ENCODE measurements at places on chromosomes 3 and 15. TPM values are rescaled to one million over a fixed set of nuclear protein-coding genes. Genes with fewer than 3 reads are reported as not detected.

- no peak for DNase-seq
Observed at GRCh38 chr3:159675285-159675684, 313.4 kb upstream of the IL12A start.

DNA sequence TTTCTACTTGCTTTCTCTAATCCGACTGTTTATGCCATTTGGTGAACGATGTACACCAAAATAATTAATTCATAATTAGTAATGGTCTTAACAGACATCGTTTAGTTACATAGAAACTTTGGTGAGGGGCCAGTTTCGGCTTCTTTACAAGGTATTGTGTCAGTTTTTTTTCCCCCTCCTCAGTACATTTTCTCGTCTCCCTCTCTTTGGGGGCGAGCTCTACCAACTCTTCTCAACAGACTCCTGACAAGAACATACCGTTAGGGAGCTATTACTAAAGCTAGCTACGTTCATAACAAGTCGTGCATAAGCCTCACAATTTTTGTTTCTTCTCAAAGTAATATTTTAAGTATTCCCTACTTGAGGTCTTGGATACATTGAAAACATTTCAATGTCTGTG is 1.4 kb downstream of the U2SURP start:
- DNase-seq, result no peak

The RPLP1 gene
- total RNA-seq, result 101 TPM

The GOLGA8Q gene
- 1.2 TPM for total RNA-seq

DNA sequence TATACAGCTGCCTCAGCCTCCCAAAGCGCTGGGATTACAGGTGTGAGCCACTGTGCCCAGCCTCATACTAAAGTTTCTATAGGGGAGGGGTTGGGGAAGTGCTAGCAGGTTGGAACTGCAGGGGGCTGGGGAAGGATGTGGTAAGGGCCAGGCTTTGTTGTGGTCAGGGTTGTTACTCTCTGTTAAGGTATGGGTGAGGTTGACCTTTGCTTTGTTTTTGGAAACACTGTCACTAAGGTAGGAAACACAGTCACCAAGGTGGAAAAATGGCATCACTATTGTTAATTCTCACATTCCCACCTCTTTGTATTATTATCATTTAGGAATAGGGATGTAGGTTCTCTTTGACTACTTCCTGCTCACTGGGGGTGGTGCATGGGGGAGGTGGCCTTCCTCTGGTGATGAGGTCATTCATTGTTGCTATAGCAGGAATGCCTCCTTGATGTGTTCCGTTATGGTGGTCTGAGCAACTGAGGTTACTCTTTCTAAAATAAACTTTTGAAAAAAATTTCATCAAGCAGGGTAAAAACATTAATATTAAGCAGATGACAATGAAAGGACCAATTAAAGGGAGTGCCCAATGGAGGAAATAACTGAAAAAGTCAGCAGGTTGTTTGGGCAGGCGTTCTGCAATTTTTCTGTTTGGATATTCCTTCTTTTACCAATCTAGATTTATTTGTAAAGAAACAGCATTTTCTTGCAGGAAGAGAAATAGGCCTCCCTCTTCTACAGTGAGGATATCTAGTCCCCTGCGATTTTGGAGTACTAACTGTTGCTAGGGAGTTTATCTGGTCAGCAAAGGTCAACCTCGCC is 150.5 kb downstream of the WDR76 start:
- DNase-seq, result no peak

DNA sequence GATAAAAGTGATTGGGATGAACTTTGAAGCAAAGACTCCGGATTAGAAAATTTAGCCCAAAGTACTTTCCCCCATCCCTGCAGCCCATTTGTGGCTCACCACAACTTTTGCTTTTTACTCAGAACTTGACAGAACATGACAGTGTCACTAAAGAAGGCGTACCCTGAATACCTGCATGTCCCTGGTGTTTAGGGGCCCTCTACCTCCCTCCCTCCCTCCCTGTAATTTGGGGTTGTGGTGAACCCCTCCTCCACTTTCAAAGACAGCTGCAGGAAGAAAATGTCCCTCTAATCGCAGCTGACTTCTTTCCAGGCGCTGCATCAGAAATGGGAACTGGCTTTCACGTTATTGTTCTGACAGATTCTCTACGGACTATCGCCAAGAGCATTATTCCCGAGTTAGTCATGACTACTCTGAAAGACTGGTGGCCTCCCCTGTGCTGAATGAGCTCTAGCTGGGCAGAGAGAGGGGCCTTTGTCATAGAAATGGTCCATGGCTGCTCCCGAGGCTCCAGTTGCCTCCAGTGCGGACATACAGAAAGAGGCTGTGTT is 93.2 kb upstream of the ARHGEF3 start:
- peak; percentile 57 for DNase-seq

- DNase-seq, result no peak
Observed at GRCh38 chr3:155554777-155555451, 190.0 kb downstream of the PLCH1 start.

The MME gene
- total RNA-seq, result 11.5 TPM

DNA sequence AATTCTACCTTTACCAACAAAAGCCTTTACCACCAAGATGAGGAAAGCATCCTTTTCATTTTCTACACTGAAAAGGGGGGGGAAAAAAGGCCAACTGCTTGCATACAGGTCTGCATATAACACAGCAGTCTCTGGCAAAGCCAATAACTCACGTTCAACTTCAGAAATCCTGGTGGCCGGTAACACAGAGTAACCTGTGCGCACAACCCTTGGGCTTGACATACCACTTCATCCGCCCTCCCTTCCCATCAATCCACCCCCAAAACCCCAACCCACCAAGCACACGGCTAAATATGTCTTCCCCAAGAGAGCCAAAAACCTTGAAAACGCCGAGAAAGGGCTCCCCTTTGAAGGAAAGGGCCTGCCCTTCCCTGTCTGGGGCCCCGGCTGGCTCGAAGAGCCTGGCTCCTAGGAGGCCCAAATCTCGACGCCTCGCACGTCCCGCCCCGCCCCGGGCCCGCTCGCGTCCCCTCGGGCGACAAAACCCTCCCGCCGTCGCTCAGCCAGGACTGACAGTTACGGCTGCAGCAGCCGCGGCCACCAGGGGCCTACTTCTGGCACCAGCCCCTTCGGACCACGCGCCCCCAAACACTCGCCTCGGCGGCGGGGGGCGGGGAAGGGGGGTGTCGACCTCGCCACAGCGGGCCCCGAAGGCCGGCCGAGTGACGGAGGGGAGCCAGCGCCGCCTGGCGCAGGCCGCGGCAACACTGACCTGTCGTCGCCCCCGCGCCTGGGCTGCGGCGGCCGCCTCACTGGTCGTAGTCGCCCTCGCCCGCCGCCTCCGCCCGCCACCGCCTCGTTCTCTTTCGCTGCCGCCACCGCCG is 835 bp downstream of the UBE3A start:
- DNase-seq, result peak; percentile 75

DNA sequence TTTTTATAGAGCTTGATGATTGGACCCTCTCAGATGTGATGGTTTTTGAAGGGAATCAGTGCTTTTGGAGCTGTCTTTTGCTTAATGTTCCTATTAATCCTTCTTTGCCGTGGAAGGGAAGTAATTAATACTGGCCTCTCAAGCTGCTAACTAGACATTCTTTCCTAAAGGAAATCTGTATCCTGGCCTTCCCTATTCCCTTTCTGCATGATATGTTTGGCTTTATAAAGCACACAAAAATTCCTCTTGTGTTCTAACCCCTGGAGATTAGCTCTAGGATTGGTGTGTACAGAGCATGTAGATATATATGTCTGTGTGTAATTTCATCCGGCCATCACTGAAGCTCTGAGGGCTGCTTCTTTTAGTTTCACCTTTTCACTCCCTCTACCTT is 6.9 kb downstream of the ATXN7 start:
- no peak for DNase-seq

DNA sequence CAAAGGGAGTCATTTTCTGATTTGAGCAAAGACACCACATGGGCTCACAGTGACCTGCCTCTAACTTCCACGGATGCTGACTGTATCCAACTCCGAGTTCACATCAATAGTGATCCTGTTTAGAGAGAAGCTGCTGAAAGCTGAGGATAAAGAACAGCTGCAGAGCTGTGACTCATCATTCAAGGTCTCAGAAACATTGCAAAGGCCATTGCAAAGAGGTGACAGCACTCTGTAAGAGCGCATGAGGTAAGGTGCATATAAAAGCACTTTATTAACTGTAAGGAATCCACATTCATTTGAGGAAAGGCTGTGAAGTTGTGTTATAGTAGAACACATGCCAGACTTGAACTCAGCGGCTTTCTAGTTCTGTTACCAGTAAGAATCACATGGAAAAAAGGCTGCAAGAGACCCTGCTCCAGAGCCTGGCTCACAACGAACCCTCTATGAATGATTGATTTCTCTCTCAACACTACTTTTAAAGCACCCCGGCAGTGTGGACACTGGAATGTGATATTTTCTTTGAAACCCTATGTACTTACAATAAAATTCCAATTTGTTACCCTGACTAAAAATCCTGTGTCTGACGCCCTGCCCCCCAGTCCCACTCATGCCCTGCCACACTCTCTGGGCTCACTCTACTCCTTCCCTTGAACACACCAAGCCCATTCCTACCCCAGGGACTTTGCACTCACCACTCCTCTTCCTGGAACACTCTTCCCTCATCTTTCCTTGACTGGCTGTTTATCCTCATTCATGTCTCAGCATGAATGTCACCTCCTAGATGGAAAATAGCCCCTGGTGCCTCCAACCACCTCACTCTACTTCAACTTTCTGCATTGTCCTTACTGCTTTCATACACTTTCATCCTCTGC is 111.2 kb downstream of the LSM3 start:
- peak; percentile 91 for DNase-seq

Measured in tongue (tissue), 3 donors.